ENCODE measurements at places on chromosomes 6 and 20. TPM values are rescaled to one million over a fixed set of nuclear protein-coding genes. Genes with fewer than 3 reads are reported as not detected.

DNA sequence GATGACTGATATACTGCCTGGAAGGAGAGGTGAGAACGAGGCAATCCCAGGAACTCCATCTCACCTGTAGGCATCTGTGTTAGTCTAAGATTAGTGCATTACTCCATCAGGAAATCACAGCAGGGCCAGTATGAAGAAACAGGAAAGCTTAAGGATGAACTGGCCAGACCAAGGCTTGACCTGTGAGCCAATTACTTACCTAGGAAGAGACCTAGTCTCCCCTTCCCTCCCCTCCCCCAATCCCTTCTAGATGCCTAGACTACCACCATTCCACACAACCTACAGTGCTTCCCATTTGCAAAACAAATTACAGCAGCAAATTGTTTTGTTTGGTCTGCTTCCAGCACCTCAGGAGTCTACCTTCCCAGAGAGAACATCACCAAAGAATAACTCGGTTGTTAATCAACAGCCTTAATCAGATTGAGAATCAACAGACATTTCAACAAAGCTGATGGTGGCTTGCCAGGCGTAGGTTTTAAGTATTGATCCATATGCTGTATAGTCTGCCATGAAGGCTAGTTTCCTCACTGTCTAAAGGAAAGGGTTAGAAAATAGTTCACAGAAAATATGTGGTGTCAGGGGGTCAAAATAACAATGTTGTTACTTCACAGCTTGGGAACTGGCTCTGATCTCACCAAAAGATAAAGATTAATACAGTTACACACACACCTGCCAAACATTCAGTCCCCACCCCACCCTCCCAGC lies 10.1 kb downstream of the PKHD1 start:
- DNase-seq, result no peak
- H3K36me3 ChIP-seq, result no peaks in the 10 kb centered on the region
- no peak overlapping the region for H3K27ac ChIP-seq
- no peaks in the 10 kb centered on the region for H3K4me1 ChIP-seq
- no peaks in the 10 kb centered on the region for H3K27me3 ChIP-seq
- H3K4me3 ChIP-seq, result no peak overlapping the region

DNA sequence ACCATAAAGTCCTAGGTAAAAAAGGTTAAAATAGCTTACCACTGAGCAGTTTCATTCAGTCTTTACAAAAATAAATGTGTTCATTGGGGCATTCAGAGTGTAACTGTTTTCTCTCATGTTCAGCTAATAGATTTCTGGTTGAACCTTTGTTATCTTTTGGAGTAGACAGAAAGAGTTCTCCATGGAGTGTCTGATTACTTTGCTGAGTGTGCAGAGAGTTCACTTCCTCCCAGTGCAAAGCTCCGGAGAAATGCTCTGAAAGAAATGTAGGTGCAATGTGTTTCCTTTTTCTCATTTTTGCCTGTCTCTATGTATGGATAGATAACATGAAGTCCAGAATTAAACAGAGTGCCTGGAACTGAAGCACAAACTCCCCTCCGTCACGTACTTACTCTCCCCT lies 52.6 kb downstream of the JAG1 start:
- H3K4me3 ChIP-seq, result no peak overlapping the region
- no peaks in the 10 kb centered on the region for H3K36me3 ChIP-seq
- DNase-seq, result no peak
- H3K27ac ChIP-seq, result no peak overlapping the region
- H3K4me1 ChIP-seq, result peaks cover 5% of the 10 kb centered on the region
- H3K27me3 ChIP-seq, result no peaks in the 10 kb centered on the region

The RHAG gene
- not detected for total RNA-seq

DNA sequence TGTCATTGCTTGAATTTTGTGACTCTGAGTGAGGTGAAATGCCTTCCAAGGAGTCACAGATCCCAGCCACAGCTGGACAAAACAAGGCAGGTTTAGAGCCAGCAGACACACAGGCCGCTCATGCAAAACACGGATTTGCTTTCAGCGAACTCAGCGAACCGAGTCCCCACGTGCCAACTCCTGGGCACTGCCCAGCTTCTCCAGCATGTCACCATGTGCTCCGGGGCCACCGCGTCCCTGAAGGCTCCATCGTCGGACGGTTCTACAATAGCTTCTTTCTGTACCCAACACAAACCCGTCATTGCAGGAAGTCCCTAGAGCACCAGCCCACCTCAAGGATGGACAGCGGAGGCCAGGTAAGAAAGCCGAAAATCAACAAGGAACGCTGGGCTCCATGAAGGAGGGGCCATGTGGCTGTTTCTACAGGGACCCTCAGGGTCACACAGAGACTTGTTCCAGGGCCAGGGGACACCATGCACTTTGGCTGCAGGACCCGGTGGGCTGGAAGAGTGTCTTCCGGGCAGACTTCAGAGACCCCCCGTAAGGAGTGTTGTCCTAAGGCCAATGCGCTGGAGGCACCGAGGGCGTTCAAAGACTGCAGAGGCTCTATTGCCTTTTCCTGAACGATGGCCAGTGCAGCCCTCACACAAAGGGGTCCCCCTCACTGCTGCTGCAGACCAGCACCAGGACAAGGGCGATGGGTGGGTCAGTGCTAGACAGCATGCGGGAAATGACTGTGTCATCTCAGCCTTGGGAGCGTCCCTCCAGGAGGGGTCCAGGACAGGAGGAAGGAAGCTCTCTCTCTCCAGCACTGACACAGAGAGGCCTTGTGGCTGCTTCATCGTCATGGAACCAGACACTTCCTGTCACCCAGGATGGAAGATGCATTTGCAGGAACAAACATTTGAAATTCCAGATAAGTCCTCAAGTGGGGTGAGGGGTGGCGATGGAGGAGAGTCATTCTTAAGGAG lies 19.8 kb downstream of the DACT2 start:
- no peak for DNase-seq
- no peaks in the 10 kb centered on the region for H3K36me3 ChIP-seq
- H3K4me3 ChIP-seq, result no peak overlapping the region
- H3K27me3 ChIP-seq, result no peaks in the 10 kb centered on the region

GRCh38 chr6:44704240-44705150 lies 317.0 kb downstream of the CDC5L start:
- peaks cover 5% of the 10 kb centered on the region for H3K27me3 ChIP-seq
- H3K4me3 ChIP-seq, result no peak overlapping the region
- no peaks in the 10 kb centered on the region for H3K4me1 ChIP-seq

DNA sequence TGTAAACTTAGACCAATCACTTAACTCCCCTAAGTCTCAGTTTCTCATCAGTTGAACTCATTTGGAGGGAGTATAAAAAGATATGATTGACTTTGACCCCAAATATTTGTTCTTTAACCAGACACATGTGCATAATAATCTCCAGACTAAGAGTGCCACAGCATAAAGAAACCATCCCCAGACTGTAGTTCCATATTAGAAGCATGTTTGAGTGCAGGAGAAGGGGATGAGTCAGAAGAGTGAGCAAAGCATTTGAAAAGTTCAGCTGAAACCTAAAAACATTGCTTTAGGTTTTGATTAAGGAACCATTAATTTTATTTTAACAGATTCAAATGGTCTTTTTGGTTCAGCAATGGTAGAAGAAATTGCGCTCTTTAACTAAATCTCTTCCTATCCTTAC lies 654.8 kb downstream of the UTRN start:
- no peak for DNase-seq
- no peak overlapping the region for H3K27ac ChIP-seq
- H3K36me3 ChIP-seq, result no peaks in the 10 kb centered on the region
- no peaks in the 10 kb centered on the region for H3K27me3 ChIP-seq
- no peak overlapping the region for H3K4me3 ChIP-seq

GRCh38 chr6:152948150-152948768 lies 34.6 kb downstream of the FBXO5 start:
- DNase-seq, result no peak
- peak overlapping the region; percentile 23 for H3K4me3 ChIP-seq
- H3K27me3 ChIP-seq, result peaks cover 21% of the 10 kb centered on the region
- H3K4me1 ChIP-seq, result peaks cover 12% of the 10 kb centered on the region

GRCh38 chr6:11750682-11751081 lies 27.9 kb downstream of the ADTRP start:
- no peaks in the 10 kb centered on the region for H3K36me3 ChIP-seq
- no peaks in the 10 kb centered on the region for H3K27me3 ChIP-seq
- H3K27ac ChIP-seq, result no peak overlapping the region
- no peak overlapping the region for H3K4me3 ChIP-seq
- no peaks in the 10 kb centered on the region for H3K4me1 ChIP-seq

GRCh38 chr6:2938004-2938631 lies 33.2 kb downstream of the SERPINB6 start:
- no peaks in the 10 kb centered on the region for H3K36me3 ChIP-seq
- no peak overlapping the region for H3K4me3 ChIP-seq
- no peak overlapping the region for H3K27ac ChIP-seq
- peaks cover 8% of the 10 kb centered on the region for H3K4me1 ChIP-seq
- DNase-seq, result peak; percentile 21

The PRRT1 gene
- not detected for total RNA-seq

DNA sequence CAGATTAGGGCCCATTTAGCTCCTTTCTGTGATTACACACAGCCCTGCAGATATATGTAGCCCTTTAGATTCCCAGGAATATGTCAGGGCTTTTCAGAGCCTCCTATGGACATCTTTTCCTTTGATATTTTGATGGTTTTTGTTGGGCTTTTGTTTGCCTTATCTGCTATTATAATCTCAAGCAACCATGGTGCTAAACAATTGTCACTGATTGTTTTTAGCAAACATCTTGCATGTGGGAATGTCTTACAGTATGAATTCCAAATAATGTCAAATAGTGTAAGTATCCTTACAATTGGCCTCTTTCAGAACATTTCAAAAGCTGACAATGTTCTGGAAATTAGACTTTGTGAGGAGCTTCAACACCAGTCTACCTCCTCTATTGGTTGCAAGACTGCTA lies 333.6 kb upstream of the OPRM1 start:
- no peaks in the 10 kb centered on the region for H3K4me1 ChIP-seq
- no peak for DNase-seq
- H3K4me3 ChIP-seq, result no peak overlapping the region
- H3K27ac ChIP-seq, result no peak overlapping the region

DNA sequence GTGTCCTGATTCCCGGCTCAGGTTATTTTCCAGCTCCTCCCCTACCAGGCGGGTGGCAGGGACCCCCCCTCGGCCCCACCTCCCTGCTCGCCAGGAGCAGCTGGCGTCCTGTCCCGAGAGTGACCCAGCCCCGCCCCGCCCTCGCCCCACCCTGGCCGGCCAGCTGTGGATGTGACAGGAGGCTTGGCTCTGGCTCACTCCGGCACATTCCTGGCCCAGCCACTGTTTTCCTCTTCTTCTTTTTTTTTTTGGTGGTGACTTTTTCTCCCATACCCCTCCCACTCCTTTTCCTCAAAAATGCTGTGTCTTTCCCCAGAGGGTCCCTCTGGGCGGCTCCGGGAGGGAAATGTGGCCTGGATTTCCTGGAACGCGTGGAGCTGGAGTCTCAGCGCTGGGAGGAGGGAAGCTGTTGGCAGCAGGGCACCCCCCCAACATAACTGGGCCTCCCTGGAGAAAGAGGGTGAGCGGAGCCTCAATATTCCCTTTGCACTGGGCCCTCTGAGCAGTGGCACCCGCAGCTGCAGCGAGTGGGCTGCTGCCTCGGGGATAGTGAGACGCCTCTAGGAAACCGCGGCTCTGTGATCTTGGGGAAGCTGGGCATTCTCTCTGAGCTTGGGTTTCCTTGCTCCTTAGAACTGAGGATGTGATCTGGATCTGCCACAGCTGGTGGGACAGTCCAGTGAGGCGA lies 28.3 kb upstream of the CSNK2A1 start:
- peaks cover 10% of the 10 kb centered on the region for H3K4me1 ChIP-seq
- H3K27ac ChIP-seq, result peak overlapping the region; percentile 7

- H3K27me3 ChIP-seq, result no peaks in the 10 kb centered on the region
- no peak overlapping the region for H3K27ac ChIP-seq
- H3K4me1 ChIP-seq, result no peaks in the 10 kb centered on the region
- H3K4me3 ChIP-seq, result no peak overlapping the region
- no peak for DNase-seq
These were observed 193.7 kb downstream of the EYA2 start for GRCh38 chr20:47088335-47088734.

GRCh38 chr6:41896281-41896680 lies 1.1 kb upstream of the USP49 start:
- H3K36me3 ChIP-seq, result peaks cover 3% of the 10 kb centered on the region
- no peak overlapping the region for H3K4me3 ChIP-seq
- H3K27ac ChIP-seq, result peak overlapping the region; percentile 89
- DNase-seq, result no peak
- no peaks in the 10 kb centered on the region for H3K27me3 ChIP-seq

DNA sequence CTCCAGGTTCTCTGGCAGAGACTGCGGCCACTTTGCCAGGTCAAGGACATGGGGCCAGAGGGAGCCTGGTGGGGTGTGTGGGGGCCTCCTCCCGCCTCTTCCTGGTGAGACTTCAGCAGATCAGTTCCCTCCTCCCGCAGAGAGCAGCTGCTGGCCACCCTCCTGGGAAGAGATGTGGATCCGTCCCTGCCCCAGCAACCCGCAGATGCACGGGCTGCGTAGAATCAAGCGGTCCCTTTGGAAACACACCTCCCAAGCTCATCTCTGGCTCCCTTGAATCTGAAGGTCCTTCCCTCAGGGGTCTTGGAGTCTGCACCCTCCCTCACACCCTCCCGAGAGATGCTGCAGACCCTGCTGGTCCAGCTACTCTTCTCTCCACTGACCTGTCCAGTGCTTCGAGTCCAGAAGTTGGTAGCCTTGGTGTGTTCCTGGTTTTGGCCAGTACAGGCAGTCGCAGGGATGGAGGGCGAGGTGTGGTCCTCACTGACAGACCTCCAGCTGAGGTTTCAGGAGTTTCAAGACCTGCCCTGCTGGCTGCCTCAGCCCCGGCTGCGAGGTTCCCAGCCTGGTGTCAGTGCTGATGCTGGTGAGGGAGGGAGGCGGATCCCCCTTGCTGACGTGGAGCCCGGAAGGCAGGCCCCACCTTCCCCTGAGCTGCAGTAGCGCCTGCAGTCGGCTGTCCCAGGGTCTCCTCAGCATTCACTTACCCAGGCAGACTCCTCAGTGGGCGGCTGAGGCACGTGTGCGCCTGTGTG lies at the start of gene NPBWR2:
Gene NPBWR2 (minus strand): TSS at position 585 of the 755 bp plus-strand sequence. CDS start 734 bp downstream, outside the sequence.
- H3K27ac ChIP-seq, result no peak within 1 kb of the TSS
- no peak within 1 kb of the TSS for H3K4me3 ChIP-seq
- no peaks in the 10 kb centered on the region for H3K36me3 ChIP-seq
- DNase-seq, result peak; percentile 52
- peaks cover 21% of the 10 kb centered on the region for H3K27me3 ChIP-seq

The TTK gene
- not detected for total RNA-seq

GRCh38 chr6:42968783-42969182 lies 8.2 kb downstream of the GNMT start:
- peaks cover 62% of the 10 kb centered on the region for H3K36me3 ChIP-seq
- no peaks in the 10 kb centered on the region for H3K4me1 ChIP-seq
- no peaks in the 10 kb centered on the region for H3K27me3 ChIP-seq
- no peak overlapping the region for H3K27ac ChIP-seq
- DNase-seq, result no peak

- no peaks in the 10 kb centered on the region for H3K27me3 ChIP-seq
- no peak for DNase-seq
- no peak overlapping the region for H3K4me3 ChIP-seq
- H3K4me1 ChIP-seq, result peaks cover 9% of the 10 kb centered on the region
- no peak overlapping the region for H3K27ac ChIP-seq
- no peaks in the 10 kb centered on the region for H3K36me3 ChIP-seq
These were observed 146.0 kb upstream of the BEND6 start for GRCh38 chr6:56808871-56809359.

All from stomach (tissue), 19 donors.